Thymus (tissue), 14 donors: ENCODE measurements at places on chromosomes 1 and 21. TPM values are rescaled to one million over a fixed set of nuclear protein-coding genes. Genes with fewer than 3 reads are reported as not detected.

GABRD gene
- total RNA-seq = 0.14 TPM

GRCh38 chr1:59569198-59569597, 245.6 kb upstream of the HOOK1 start:
- no peak overlapping the region for H3K27ac ChIP-seq
- no peak for DNase-seq
- H3K4me1 ChIP-seq = peaks cover 11% of the 10 kb centered on the region
- H3K36me3 ChIP-seq = no peaks in the 10 kb centered on the region
- H3K27me3 ChIP-seq = no peaks in the 10 kb centered on the region
- no peak overlapping the region for H3K4me3 ChIP-seq

ETNK2 gene
- 5.0 TPM for total RNA-seq

- H3K27ac ChIP-seq = no peak overlapping the region
- no peak for DNase-seq
- H3K27me3 ChIP-seq = no peaks in the 10 kb centered on the region
- no peaks in the 10 kb centered on the region for H3K4me1 ChIP-seq
- no peak overlapping the region for H3K4me3 ChIP-seq
- no peaks in the 10 kb centered on the region for H3K36me3 ChIP-seq
Observed at GRCh38 chr1:83887483-83887882, 111.4 kb downstream of the TTLL7 start.

JAM2 gene
- 1.9 TPM for total RNA-seq

ERRFI1 gene
- 3.5 TPM for total RNA-seq

DNA sequence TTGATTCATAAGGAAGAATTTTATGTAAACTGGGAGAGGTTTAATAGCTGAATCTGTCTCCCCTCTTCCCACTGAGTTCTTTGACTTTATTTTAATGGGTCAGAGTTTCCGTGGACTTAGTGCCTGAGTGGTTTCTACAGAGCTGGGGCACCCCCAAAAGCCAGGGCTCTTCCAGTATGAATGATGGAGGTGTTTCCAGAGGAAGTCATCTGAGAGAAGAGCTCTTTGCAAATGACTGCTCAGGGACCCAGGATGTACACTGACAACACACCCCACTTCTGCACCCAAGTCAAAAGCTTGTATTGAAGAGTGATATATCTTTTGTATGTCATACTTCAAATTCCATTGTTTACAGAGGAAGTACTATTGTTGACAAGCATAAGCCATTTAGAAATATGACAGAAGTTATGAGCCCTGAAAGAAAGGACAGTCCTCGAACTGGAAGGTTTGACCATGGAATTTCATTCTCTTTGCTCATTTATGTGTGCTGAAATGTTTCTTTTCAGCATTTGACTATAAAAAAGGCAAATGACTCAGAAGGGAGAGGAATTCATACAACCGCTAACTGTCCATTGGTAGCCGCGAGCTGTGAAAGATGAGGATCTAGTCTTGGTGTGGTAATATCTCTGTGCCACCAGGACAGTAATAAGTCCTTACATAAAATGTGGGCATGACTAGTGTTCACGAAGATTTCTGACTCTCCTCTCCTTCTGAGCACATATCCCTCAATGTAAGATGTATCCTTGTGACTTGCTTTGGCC, 25.4 kb upstream of the LMX1A start:
- peaks cover 30% of the 10 kb centered on the region for H3K27me3 ChIP-seq
- H3K4me3 ChIP-seq = no peak overlapping the region
- H3K4me1 ChIP-seq = no peaks in the 10 kb centered on the region
- DNase-seq = no peak
- no peaks in the 10 kb centered on the region for H3K36me3 ChIP-seq
